ENCODE measurements at places on chromosomes 1 and 21.

DNA sequence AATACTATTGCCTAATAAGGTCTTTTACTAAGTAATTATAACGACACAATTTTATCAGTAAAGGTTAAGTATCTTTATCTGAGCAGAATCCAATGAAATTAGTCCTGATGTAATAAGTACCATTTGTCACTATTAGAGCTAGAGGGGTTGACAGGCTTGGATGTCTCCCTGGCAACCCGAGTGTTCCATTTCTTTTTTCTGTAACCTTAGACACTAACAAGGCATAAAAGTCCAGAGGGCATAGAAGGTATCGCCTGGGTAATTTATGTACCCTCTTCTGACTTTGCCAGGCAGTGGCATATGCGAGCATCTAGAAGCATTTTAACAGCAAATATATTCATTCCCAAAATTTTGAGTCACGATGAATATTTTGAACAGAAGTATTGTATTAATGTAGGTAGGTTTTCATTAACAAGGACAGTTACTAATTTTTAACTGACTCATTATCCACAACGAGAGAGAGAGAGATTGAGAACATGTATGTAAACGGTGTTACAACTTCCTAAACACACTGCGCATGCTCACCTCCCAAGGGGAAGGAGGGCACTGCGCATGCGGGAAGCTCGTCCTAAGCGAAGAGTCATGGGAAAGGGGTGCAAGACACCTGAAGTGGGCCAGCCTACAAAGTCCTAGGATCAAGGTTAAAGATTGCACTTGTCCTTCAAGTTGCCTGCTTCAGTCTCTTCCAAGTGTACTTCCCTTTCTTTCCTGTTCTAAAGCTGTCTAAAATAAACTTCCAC lies 423.9 kb downstream of the DSCAM start:
- no peak for DNase-seq

- no peak for DNase-seq
Observed at GRCh38 chr1:94044290-94044790, 76.6 kb downstream of the ABCA4 start.

DNA sequence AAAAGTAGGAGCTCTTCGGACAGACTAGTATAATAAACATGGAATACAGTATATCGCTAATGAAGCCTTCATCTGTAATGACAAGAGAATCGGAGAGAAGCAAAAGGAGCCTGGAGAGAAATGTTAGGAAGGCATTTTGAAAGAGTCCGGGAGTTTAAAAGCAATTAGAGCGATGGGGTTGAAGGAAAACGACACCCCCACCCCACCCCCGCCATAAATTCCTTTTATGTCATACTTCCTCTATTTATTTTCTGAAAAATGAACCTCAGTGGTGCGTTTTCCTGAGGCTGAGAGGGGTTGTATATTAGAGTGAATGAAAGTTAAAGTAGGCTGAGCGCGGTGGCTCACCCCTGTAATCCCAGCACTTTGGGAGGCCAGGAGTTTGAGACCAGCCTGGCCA lies 635 bp upstream of the APH1A start:
- DNase-seq: no peak

GRCh38 chr1:64539781-64540218 lies 69.9 kb downstream of the CACHD1 start:
- DNase-seq: no peak

DNA sequence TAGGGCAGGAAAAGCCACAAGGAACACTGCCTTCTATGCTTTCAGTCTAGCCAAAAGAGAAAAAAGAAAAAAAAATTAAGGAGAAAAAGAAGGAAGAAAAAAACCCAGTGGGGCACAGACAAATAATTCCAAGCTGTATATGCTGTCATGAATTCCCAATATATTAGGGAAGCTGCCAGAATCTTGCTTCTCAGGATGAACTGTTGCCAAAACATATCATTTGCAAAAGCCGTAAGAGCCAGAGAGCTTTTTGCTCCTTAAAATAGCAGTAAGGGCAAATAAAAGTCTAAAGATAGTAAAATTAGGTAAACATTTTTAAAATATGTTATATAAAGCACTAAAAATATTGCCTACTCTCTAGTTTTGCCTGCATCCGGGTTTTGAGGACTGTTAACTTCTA lies 52.1 kb downstream of the PGM1 start:
- no peak for DNase-seq

GRCh38 chr1:227903614-227904501 lies 43.9 kb downstream of the WNT9A start:
- DNase-seq: no peak

Data from effector memory CD4-positive, alpha-beta T cell (primary cell).